ENCODE measurements at places on chromosomes 5 and 9. TPM values are rescaled to one million over a fixed set of nuclear protein-coding genes. Genes with fewer than 3 reads are reported as not detected.

The CYLC2 gene
- total RNA-seq, result not detected

The HBEGF gene
- 27.8 TPM for total RNA-seq

The SLC34A3 gene
- not detected for total RNA-seq

The CRB2 gene
- total RNA-seq, result not detected

The FCN2 gene
- total RNA-seq, result not detected

The SLC36A2 gene
- total RNA-seq, result not detected

The GKAP1 gene
- total RNA-seq, result 5.4 TPM

The ENHO gene
- total RNA-seq, result 0.22 TPM

The CSF2 gene
- total RNA-seq, result not detected

The C5orf52 gene
- not detected for total RNA-seq

The TAF11L10 gene
- not detected for total RNA-seq

The ELAVL2 gene
- 2.2 TPM for total RNA-seq

The DAPK1 gene
- total RNA-seq, result 63.7 TPM

The DDX4 gene
- not detected for total RNA-seq

The AFAP1L1 gene
- 102 TPM for total RNA-seq

The CFAP77 gene
- total RNA-seq, result not detected

The IRX1 gene
- total RNA-seq, result not detected

The KCTD16 gene
- 0.27 TPM for total RNA-seq

The FBP1 gene
- 13.2 TPM for total RNA-seq

The HSPA4 gene
- 191 TPM for total RNA-seq
